ENCODE measurements at places on chromosomes 5 and 9. TPM values are rescaled to one million over a fixed set of nuclear protein-coding genes. Genes with fewer than 3 reads are reported as not detected.

The HTR4 gene
- 0.03 TPM for polyA plus RNA-seq

DNA sequence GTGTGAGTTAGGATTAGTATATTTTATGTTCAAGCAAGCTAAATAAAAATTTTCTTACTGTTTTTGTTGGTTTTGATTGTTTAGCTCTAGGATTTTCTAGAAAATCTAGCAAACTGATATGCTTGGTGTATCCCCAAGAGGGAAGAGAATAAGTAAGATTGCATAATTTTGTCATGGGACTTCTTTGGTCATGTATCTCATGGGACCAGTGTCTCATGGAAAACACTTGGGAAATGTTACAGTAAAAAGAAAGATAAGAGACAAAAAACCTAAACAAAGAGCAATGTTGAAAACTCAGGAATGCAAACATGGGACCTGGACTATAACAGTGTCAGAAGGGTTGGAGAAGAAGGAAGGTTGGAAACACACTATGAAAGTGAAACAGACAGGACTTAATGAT lies 119.4 kb downstream of the TLR4 start:
- no peak for DNase-seq

GRCh38 chr9:389758-390157 lies 175.1 kb downstream of the DOCK8 start:
- no peak for DNase-seq

DNA sequence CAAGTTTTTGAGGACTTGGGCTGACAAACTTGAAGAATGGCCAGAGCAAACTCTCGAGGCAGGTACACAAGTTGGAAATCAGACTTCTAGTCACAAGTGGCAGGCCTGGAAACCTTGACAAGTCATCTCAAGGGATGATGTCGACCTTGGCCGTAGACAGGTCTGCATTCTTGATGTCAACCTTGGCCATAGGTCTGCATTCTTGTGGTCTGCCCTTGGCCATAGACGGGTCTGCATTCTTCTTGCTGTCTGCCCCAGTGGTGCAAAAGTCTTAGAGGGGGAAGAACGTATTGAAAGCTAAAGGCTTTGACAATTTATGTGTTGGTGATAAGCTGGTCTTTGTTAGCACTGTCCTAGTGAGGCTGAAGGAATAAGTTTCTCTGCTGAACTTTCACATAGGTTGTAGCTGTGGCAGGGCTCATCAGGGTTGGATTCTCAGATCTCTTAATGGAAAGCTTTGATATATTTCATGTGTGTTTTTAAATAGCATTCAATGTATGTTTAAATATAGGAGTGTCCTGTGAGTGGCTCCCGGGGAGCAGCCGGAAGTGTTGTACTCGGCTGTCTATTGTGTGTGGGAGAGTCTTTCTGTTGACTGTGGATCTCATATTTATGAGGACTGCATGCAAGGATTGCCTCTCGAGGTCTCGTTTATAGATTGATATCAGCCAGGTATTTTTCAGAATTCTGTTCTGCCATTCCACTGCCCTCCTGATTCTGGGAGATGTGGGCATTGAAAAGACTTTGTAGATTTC lies 27.0 kb downstream of the SUB1 start:
- DNase-seq: no peak

- DNase-seq: peak; percentile 25
These were observed 111.8 kb upstream of the IER5L start for GRCh38 chr9:129289883-129290282.

DNA sequence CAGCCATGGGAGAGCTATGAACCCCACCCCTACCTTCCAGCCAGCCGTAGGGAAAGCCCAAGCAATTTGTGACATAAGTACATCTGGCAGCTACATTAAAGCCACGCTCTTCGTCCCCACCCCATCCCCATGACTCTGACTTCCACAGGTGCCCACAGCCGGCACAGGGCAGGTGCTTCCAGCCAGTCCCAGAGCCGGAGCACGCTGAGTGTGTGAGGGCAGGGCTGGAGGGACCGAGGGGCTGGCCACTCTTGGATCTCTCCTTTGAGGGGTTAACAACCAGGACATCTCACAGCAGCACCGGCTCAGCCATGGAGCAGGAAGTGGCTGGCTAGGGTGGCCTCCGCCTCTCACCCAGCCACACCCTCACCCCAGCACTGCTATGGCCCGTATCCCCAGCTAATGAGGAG lies 2.4 kb upstream of the FAM78A start:
- peak; percentile 86 for DNase-seq

- DNase-seq: no peak
These were observed 47.6 kb downstream of the ADAMTS6 start for GRCh38 chr5:65434122-65434521.

- peak; percentile 92 for DNase-seq
These were observed 735 bp upstream of the RPL26L1 start for GRCh38 chr5:172958331-172959046.

DNA sequence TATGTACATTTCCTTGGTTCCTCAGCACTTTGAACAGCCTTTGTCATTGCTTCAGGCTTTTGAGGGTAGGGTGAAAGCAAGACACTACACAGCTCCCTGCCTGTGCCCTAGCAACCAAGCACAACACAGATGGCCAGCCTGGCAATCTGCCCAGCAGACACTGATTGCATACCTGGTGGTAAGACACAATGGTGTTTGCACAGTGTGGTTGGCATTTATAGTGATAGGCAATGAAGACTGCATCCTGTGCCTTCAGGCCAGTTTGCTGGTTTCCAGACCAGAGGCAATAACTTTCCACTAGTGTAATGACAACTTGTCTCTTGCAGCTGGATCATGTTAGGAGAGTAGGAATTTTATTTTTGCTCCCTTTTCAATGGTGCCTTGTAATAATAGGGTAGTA lies 144.5 kb upstream of the TNC start:
- no peak for DNase-seq

DNA sequence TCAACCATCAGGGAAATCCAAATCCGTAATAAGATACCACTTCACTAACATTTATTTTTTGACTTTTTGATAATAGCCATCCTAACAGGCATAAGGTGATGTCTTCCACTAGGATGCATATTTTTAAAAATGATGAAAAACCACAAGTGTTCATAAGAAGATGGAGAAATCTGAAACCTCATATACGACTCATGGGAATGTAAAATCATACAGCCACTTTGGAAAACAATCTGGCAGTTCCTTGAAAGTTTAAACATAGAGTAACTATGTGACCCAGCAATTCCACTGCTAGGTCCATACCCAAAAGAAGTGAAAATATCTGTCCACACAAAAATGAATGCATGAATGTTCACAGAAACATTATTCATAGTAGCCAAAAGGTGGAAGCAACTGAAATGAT lies 431.0 kb downstream of the ENC1 start:
- no peak for DNase-seq

The IL3 gene
- not detected for polyA plus RNA-seq

DNA sequence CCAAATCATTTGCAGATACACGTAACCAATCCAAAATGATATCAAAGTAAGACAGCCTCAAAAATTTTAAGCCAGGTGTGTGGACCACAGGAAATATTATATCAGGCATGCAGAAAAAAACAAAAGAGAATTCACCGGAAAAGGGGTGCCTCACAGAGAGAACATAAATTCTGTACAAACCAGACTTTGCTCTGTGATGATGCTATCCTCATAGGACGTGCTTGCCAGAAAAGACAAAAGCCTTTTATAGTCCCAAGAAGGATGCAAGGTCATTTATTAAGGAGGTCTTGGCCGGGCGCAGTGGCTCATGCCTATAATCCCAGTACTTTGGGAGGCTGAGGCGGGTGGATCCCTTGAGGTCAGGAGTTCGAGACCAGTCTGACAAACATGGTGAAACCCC lies 16.8 kb upstream of the ATP6V1G1 start:
- no peak for DNase-seq

DNA sequence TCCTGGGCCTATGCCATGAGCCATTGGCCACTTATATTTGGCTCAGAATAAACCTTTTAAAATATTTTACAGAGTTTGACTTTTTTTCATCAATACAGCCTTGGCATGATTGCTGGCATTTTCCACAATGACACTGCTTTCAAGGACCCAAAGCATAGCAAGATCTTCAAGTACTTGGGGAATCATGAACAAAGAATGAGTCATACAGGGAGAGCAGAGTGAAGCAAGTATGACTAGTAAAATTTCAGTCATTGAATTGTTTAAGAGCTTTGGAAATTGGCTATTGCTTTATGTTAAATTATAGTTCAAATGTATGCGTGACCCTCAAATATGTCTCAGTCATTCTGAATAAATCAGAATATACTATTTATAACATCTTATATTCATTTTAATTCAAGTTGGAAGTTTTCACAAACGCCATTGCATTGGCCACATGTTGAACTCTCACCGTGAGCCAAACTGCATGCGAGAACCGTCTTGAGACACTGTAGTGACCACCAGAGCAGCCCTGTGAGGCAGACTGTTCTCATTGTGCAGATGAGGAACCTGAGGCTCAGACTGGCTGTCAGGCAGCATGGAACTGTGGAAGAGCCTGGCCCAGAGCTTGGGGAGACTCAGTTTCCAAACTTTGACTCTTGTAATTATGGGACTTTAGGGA lies 52.9 kb downstream of the GDNF start:
- no peak for DNase-seq

DNA sequence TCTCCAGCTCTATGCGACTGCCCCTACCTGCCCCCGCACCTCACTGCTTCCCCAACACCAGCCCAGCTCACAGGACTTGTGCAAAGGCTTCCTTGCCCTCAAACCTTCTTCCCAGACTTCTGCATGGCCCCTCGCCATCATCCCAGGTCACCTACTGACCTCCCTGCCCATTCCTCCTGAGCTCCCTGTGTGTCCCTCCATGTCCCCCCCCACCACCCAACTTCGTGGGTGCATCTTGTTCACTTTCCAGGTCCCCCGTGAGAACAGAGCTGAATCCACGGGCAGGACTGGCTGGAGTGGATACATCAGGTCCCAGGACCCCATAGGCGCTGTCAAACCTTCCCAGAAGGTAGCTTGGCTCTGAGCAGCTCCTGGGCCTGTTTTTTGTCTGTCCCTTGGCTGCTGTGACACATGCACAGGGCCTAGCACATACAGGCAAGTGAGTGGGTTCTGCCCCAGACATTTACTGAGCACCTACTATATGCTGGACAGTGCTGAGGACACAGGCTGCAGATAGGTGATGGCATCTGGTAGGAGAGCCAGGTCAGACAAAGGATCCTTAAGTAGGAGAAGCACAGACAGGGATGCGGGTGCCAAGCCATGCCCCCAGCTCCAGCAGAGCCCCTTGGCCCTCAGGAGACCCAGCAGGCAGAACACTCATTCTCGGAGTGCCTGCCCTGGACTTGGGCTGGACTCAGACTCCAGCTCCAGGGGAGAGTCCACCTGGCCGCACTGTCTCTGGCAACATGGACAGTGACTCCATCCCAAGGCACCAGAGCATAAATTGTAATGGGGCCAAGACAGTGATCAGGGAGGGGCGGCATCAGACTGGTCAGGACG lies 15.0 kb downstream of the NINJ1 start:
- DNase-seq: peak; percentile 76

The C9 gene
- not detected for polyA plus RNA-seq

- DNase-seq: no peak
These were observed 4.4 kb downstream of the SLC25A25 start for GRCh38 chr9:128072144-128073021.

DNA sequence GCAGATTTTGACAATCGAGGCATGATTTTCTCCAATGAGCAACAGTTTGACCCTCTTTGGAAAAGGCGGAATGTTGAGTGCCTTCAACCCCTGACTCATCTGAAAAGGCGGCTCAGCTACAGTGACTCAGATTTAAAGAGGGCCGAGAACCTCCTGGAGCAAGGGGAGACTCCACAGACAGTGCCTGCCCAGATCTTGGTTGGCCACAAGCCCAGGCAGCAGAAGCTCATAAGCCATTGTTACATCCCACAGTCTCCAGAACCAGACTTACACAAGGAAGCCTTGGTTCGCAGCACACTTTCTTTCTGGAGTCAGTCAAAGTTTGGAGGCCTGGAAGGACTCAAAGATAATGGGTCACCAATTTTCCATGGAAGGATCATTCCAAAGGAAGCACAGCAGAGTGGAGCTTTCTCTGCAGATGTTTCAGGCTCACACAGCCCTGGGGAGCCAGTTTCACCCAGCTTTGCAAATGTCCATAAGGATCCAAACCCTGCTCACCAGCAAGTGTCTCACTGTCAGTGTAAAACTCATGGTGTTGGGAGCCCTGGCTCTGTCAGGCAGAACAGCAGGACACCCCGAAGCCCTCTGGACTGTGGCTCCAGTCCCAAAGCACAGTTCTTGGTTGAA lies 13.6 kb downstream of the PTPDC1 start:
- DNase-seq: no peak

DNA sequence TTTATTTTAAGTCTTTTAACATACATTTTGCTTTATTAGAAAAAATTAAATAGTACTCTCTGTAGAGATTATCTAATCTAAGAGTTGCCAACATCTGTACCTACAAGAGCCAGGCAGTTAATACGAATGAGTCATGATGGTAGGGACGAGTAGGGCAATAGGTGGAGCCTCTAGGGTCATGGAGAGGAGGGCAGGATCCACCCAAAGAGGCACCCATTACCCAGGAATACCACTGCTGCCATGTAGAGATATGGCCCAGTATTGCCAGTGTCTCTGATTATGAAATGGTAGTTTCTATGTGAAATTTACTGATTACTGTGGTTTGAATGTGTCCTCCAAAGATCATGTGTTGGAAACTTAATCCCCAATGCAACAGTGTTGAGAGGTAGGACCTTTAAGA lies 170.4 kb downstream of the PIK3R1 start:
- DNase-seq: no peak

DNA sequence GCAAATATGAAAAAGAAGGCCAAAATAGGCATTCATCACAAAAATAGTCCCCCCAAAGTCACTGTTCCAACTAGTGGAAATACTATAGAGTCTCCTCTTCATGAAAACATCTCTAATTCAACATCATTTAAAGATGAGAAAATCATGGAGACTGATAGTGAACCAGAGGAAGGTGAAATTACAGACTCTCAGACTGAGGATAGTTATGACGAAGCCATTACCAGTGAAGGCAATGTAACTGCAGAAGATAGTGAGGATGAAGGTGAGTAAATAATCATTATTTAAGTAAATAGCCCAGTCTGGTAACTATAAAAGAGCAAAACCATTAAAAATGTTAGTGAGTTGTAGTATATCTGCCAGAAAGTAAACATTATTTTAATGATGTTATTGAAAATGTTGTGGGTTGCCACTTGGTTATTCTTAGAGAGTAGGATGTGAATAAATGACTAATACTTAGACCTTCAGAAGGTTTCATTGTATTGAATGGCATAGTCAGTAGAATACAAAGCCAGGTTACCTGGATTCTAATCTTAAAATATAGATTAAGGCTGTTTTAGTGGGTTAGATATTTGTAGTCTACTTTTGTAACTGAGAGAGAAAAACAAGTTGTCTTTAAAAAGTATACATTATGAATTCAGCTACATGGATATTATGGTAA lies 16.3 kb downstream of the AGGF1 start:
- DNase-seq: no peak

The ITK gene
- polyA plus RNA-seq: 12.1 TPM

The ZNF474 gene
- polyA plus RNA-seq: not detected

DNA sequence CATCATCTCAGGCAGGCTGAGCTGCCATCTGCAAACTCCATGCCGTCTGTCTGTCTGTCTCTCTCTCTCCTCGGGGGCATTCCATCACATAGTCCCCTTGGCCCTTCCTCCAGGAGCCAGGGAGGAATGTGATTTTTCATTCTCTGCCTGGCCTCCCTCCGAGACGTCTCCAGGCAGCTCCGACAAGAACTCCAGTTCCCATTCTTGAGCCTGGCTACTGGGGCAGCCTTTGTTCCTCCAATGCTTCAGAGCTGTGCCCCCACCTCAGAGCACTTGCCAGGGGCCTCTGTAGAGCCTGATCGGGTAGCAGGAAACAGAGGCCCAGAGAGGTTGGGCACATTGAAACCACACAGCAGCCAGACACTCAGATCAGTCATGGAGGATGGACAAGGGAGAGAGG lies 74.0 kb downstream of the COL27A1 start:
- no peak for DNase-seq
